ENCODE measurements at places on chromosomes 7 and 10.
A peak's percentile ranks its signal among the peaks of the same experiment; 100 is the strongest.

DNA sequence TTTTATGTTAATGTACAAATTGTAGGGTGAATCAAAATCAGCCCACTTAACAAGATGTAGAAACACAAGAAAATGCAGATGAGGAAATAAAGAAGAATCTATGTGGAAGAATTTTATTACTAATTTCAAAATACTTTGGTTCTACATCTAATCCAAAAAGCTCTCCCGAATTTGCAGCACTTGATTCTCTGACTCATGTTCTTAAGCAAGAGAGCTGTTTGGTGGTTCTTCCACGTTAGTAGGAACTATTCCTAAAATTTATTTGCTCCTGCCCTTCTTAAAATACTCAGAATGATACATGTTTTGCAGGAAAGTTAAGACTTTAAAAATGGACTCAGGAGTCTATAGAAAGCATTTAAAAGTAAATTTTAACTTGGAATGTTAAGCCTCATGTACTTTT, 91.8 kb downstream of the ZMYND11 start:
- DNase-seq = peak; percentile 38

DNA sequence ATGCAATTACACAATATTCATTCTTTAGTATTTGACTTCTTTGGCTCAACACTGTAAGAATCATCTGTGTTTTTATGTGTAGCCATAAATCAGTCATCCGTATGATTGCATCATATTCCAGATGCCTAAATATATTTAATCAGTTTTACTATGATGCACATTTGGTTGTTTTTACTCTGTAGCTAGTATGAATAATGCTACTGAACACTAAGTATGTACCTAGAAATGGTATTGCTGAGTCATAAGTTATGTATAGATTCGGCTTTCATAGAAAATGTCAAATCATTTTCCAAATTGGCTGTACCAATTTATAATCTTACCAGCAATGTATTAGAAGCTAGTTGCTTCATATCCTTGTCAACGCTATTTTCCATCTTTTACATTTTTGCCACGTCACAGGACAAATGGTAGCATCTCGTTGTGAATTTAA, 197.3 kb upstream of the PLXNA4 start:
- no peak for DNase-seq

- peak; percentile 48 for DNase-seq
Measured at GRCh38 chr10:113454341-113455061, 98.4 kb upstream of the HABP2 start.

DNA sequence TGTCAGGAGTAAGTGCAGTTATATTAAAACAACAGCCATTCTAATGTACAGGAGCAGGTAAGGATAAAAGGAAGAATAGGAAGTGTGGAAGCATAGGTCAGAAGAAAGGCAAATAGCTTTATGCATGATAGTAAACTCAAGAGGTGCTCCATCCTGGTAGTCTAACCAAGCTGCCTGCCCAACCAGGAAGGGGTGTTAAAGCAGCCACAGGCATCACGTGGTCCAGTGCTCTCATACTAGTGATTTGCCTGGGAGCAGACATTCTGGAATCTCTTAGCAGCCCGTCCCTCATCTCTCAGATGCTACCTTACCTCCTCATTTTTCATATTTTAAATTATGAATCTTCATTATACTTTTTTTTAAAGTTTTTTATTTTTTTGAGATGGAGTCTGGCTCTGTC, 18.5 kb downstream of the ABRAXAS2 start:
- DNase-seq = no peak
